ENCODE measurements at places on chromosomes 2 and 18. TPM values are rescaled to one million over a fixed set of nuclear protein-coding genes. Genes with fewer than 3 reads are reported as not detected.

- H3K27ac ChIP-seq, result no peak overlapping the region
- peaks cover 30% of the 10 kb centered on the region for H3K27me3 ChIP-seq
- H3K4me1 ChIP-seq, result no peaks in the 10 kb centered on the region
- H3K4me3 ChIP-seq, result no peak overlapping the region
These were observed 41.9 kb downstream of the C1QL2 start for GRCh38 chr2:119116411-119117295.

DNA sequence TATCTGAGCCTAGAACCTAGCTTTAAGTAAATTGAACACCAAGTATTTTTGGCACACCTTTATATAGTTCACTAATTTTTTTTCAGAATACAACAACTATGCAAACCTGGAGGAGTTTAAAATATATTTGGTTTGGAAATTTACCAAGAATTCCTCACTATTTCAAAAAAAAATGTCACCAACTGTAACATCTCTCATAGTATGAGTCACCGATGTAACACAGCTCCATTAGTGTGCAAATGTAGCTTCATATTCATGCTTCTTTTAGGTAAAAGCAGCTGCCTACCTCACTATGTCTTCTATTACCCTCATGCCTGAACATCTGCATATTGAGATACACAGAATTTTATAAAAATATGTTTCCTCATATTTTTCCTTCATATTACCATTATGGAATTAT is 80.5 kb downstream of the NRXN1 start:
- no peaks in the 10 kb centered on the region for H3K36me3 ChIP-seq
- DNase-seq, result peak; percentile 34
- H3K4me3 ChIP-seq, result no peak overlapping the region
- H3K27ac ChIP-seq, result no peak overlapping the region
- no peaks in the 10 kb centered on the region for H3K4me1 ChIP-seq

DNA sequence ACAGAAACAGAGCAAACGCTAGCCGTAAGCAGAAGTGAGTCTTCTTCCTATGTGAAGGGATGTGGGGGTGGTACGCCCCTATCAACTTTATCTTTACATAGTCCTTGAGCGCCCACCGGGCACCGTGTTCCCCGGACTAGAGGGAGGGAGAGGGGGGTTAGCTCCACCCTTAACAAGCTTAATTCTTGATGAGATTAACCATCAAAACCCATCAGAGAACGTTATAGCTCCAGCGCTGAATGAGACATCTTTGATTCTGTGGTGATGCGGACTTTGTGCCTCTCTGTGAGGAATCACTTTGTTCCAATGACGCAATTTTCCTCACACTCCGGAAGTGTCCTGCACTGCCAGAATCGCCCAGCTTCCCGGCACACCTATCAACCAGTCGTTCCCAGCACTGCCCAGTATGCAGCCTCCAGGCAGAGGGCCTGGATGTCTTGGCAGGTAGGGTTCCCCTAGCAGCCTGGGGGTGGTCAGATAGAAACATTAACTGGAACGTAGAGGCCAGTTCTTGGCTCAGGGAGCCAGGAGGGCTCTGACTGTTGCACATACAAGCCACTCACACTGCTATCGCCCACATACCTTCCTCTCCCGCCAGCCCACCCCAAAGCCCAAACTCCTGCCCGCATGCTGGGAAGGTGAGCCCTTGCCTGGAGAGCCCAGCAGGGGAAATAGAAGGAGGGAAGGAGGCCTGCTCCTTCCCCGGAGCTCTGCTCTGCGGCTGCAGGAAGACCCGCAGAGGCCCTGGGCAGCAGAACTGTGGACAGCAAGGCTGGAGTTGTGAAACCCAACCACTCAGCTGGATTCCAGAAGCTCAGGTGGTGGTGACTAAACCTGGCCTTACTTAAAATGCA is 1.9 kb upstream of the ODC1 start:
- H3K36me3 ChIP-seq, result no peaks in the 10 kb centered on the region
- peaks cover 11% of the 10 kb centered on the region for H3K4me1 ChIP-seq
- H3K27me3 ChIP-seq, result no peaks in the 10 kb centered on the region
- no peak overlapping the region for H3K4me3 ChIP-seq
- H3K27ac ChIP-seq, result no peak overlapping the region

DNA sequence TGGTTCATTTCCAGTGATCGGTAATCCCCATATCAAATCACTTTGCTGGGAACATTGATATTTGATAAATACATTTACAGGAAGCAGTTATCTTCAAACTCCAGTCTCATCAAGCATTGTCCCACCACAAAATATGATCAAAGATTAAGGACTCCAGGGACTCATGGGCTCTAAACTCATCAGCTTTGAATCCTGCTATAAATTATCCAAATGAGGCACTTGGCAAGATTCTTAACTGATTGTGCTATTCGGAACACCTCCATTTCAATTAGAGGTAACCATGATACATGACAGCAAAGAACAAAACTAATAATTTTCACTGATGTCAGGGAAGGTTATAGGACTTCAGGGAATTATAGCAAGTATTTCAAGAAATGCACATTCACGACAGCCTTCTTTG is 1088.1 kb upstream of the PIK3C3 start:
- DNase-seq, result no peak
- no peaks in the 10 kb centered on the region for H3K27me3 ChIP-seq
- H3K36me3 ChIP-seq, result no peaks in the 10 kb centered on the region
- H3K4me3 ChIP-seq, result no peak overlapping the region
- H3K4me1 ChIP-seq, result no peaks in the 10 kb centered on the region

- H3K36me3 ChIP-seq, result no peaks in the 10 kb centered on the region
- DNase-seq, result no peak
- no peaks in the 10 kb centered on the region for H3K27me3 ChIP-seq
- H3K4me1 ChIP-seq, result peaks cover 18% of the 10 kb centered on the region
These were observed 85.8 kb downstream of the TCF4 start for GRCh38 chr18:55501982-55502710.

DNA sequence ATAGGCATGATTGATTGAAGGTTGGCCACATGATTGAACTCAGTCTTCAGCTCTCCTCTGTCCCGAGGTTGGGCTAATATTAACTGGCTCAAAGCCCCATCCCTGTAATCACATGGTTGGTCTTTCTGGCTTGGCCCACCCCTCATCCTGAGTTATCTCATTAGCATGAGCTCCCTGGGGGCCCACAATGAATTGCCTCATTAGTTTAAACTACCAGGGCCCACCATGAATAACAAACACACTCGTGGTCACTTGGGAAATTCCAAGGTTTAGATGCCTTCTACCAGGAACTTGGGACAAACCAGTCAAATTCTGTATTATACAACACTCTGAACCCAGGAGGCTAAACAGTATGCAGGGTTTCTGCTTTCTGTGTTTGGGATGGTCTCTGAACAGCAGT is 121.7 kb upstream of the B3GNT2 start:
- DNase-seq, result no peak
- peaks cover 10% of the 10 kb centered on the region for H3K4me1 ChIP-seq
- no peak overlapping the region for H3K27ac ChIP-seq

GRCh38 chr2:233413559-233414272 is 59.4 kb downstream of the DGKD start:
- H3K4me1 ChIP-seq, result peaks cover 7% of the 10 kb centered on the region
- peak overlapping the region; percentile 4 for H3K27ac ChIP-seq
- no peaks in the 10 kb centered on the region for H3K36me3 ChIP-seq
- H3K4me3 ChIP-seq, result no peak overlapping the region

DNA sequence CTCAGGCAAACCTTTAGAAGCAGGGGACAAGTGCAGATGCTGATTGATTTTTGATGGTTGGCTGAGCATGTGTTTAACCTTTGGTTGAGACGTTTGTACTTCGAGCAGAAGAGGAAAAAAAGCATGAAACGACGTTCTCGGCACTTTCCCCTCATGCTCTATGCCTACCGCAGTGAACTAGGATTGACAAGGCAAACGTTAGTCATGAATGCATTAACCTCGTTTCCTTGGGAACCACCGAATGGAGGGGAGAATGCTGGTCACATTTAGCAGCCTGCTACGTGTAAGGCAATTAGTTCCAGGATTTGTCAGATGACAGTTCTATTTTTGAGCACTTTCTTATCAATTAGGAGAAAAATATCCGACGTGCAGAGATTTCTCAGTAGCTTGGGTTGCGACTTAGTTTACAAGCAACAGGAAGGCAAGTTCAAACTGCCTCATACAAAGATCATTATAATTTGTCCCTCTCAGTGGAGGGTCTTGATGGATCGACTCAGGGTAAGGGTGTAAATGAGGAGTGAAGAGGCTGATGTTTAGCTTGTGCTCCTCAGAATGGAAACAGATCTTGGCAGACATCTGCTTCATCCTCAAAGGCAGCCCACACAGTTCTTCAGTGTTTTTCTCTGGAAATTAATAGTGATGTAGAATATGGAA is 47.4 kb upstream of the GPR45 start:
- H3K4me1 ChIP-seq, result peaks cover 6% of the 10 kb centered on the region
- H3K27me3 ChIP-seq, result no peaks in the 10 kb centered on the region
- H3K4me3 ChIP-seq, result no peak overlapping the region
- no peak overlapping the region for H3K27ac ChIP-seq

GRCh38 chr2:209682646-209683045 is 89.0 kb upstream of the UNC80 start:
- H3K36me3 ChIP-seq, result no peaks in the 10 kb centered on the region
- DNase-seq, result no peak
- no peaks in the 10 kb centered on the region for H3K27me3 ChIP-seq
- no peak overlapping the region for H3K27ac ChIP-seq
- no peaks in the 10 kb centered on the region for H3K4me1 ChIP-seq

- H3K27me3 ChIP-seq, result no peaks in the 10 kb centered on the region
- H3K36me3 ChIP-seq, result no peaks in the 10 kb centered on the region
- DNase-seq, result peak; percentile 67
- H3K4me1 ChIP-seq, result peaks cover 30% of the 10 kb centered on the region
- no peak overlapping the region for H3K4me3 ChIP-seq
- peak overlapping the region; percentile 91 for H3K27ac ChIP-seq
These were observed 47.4 kb upstream of the SMAD7 start for GRCh38 chr18:48997985-48998831.

DNA sequence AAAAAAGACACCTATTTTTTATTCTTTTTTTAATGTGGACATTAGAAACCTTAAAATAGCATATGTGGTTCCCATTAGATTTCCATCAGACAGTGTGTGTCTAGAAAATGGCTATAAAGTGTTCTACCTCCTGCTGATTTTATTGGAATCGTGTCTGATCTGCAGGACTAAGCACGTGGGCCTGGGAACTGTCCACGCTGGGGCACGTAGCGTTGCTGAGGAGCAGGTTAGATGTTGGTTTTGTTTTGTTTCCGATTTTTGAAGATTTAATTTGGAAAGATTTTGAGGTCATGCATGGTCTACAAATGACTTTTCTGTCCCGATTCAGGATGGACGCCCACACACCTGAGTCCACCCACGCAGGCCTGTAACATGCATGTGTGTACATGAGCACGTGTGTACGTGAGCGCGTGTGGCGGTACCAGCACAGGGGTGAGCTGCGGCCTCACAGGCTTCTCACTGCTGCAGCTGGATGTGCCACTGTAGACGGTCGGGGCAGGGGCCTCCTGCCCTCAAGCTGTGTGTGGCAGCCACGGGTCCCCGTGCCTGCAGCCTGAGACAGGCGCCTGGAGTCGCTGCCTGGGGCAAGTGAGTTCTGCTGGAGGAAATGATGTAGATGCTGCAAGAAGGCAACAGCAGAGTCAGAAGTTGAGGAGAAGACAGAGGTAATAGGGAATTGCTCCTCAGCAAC is 99.7 kb upstream of the CTDP1 start:
- H3K4me1 ChIP-seq, result no peaks in the 10 kb centered on the region
- no peaks in the 10 kb centered on the region for H3K36me3 ChIP-seq
- no peaks in the 10 kb centered on the region for H3K27me3 ChIP-seq
- no peak overlapping the region for H3K27ac ChIP-seq

DNA sequence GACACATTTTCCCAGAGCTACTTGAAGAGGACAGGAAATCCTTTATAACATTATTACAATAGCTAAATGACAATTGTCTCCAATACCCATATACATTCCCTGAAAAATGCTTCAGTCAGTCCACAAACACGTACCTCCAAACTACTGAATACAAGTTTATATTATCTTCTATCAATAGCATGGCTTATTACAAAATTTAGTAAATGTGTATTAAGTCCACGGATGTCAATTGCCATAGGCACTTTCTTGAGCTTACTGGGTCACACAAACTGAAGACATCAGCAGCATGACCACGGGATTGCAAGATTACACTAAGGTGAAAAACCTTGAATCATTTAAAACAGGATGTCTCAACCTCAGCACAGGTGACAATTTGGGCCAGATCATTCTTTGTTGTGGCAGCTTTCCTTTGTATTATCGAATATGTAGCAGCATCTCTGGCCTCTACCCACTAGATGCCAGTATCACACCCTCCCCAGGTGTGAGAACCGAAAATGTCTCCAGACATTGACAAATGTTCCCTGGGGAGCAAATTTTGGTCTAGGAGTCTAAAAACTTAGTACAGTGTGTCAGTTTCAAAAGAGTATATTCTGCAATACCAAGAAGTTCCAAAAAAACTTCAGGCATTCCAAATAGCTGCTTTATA is 1.4 kb downstream of the MBD2 start:
- no peaks in the 10 kb centered on the region for H3K27me3 ChIP-seq
- H3K27ac ChIP-seq, result no peak overlapping the region
- H3K4me3 ChIP-seq, result peak overlapping the region; percentile 87
- no peak for DNase-seq
- H3K36me3 ChIP-seq, result no peaks in the 10 kb centered on the region
- H3K4me1 ChIP-seq, result peaks cover 15% of the 10 kb centered on the region

GRCh38 chr2:156619021-156619539 is 182.9 kb downstream of the GPD2 start:
- H3K27me3 ChIP-seq, result no peaks in the 10 kb centered on the region
- no peak overlapping the region for H3K27ac ChIP-seq
- DNase-seq, result no peak

- no peak overlapping the region for H3K4me3 ChIP-seq
- H3K36me3 ChIP-seq, result no peaks in the 10 kb centered on the region
- no peaks in the 10 kb centered on the region for H3K27me3 ChIP-seq
- H3K27ac ChIP-seq, result peak overlapping the region; percentile 96
These were observed 84.8 kb downstream of the STPG4 start for GRCh38 chr2:47070155-47070919.

DNA sequence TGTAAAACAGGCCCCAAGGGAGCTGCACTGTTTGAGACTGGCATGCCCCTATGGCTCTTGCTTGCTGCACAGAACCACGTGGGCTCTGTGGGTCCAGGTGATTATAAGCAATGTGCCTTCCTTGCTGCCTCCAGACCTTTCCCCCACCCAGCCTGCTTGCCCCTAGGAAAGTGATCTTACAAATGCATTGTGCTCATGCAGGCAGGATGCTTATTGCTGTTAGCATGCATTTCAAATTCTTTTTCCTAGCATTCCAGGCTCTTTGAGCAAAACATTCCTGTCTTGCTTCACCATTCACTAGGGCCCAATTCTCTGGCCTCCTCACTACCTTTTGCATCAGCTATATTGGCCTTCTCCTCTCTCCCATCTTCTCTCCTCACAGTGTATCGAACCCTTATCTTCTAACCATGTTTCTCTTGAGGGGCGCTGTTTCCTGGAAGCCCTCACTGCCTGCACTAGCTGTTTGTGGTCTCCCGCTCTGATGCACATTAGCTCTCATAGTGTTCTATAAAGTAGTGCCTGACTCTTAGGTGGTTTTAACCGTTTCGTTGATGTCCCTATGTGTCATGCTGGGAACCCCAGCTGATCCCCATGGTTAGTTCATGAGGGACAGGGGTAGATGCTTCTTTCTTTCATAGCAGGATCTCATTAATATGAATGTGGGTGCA is 152.9 kb upstream of the EPAS1 start:
- H3K36me3 ChIP-seq, result no peaks in the 10 kb centered on the region
- H3K27me3 ChIP-seq, result no peaks in the 10 kb centered on the region
- H3K4me1 ChIP-seq, result no peaks in the 10 kb centered on the region
- DNase-seq, result no peak

Gene COLEC11
- total RNA-seq, result 5.4 TPM

Gene PDE11A
- total RNA-seq, result 3.6 TPM

Gene ALPP
- total RNA-seq, result not detected

Gene NCKAP5
- 0.21 TPM for total RNA-seq

Gene MYOM1
- total RNA-seq, result 219 TPM

Gene EVA1A
- 0.53 TPM for total RNA-seq

Gene ERFE
- 1.5 TPM for total RNA-seq

Gene PPP1R7
- total RNA-seq, result 56.5 TPM

Gene NAT8
- total RNA-seq, result not detected
